Lung (tissue), 17 donors: ENCODE measurements at places on chromosomes 3 and 15. TPM values are rescaled to one million over a fixed set of nuclear protein-coding genes. Genes with fewer than 3 reads are reported as not detected.

Gene ZNF197
- total RNA-seq: 11.5 TPM

Gene BLM
- total RNA-seq: 3.2 TPM

GRCh38 chr3:69411346-69411745, 25.5 kb upstream of the FRMD4B start:
- DNase-seq: no peak

Gene RETNLB
- total RNA-seq: not detected

DNA sequence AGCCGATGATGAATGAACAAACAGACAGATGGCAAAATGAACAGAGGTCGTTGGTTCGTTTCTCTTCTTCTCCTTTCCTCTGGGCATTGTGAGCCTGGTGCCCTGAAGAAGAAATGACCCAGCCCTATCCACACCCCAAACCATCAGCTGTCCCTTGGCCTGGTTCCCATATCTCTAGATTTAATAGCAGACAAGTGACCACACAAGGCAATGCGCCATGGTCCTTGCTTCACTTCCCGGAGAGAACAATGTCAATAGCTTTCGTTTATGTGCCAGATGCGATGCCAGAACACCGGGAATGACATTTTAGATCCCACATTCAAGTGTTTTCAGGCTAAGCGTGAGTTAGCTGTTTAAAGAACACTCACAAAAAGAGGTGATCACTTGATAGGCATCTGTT, 17.7 kb downstream of the POC1A start:
- no peak for DNase-seq

- no peak for DNase-seq
Measured at GRCh38 chr3:24137958-24138875, 193.1 kb downstream of the NR1D2 start.

DNA sequence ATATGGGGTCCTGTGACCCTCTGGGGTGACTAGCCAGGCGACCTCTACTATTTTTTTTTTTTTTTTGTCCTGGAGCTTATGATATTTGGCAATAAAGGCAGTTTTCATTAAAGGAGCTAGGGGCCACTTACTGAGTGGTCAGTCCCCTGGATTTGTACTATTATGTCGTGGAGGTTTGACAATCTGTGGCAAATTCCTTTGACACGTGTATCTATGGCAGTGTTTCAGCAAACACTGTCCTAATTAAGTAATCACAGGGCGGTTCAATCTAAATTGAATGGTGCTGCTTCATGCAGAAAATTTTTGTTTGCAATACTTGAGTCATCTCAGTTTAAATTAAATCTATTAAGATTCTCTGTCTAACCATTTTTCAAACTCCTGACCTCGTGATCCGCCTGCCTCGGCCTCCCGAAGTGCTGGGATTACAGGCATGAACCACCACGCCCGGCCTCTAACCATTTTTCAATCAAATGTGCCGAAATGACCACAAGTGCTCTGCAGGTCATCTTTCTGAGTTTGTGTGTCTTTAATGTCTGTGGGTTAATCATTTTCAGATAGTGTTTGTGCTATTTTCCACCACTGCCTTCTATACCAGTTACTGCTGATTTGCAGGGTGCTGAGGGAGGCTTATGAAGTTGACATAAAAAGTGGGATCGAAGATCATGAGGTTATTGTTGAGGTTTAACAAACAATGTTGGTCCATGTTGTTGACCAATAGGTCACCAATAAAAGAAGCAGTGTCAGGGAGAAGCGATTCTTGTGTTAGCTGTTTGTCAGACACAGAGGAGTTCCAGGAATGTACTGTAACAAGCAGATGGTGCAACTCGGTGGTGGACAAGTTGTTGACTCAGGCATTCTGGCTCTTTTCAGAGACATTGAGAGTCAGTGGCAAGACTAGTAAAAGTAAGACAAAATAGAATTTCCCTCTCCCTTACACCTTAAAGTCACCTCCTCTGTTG, 18.6 kb upstream of the SLC2A2 start:
- DNase-seq: no peak

- no peak for DNase-seq
Measured at GRCh38 chr3:157030712-157031111, 129.2 kb downstream of the CCNL1 start.
